IPS DF 6.9 (cell line): ENCODE measurements at places on chromosomes 1 and 21.

DNA sequence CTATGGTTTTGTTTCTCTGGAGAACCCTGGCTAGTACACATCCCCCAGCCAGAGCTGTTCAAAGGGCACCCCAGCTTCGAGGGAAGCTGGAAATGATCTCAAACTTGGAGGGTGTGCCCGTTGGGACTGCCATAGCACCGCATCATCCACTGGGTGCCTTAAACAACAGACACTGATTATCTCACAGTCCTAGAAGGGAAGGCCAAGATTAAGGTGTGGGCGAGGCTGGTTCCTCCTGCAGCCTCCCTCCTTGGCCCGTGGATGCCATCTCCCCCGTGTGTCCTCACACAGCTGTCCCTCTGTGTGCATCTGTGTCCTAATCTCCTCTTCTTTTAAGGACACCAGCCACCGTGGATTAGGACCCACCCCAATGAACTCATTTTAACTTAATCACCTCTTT is 4.2 kb upstream of the IBA57 start:
- no peak for DNase-seq

DNA sequence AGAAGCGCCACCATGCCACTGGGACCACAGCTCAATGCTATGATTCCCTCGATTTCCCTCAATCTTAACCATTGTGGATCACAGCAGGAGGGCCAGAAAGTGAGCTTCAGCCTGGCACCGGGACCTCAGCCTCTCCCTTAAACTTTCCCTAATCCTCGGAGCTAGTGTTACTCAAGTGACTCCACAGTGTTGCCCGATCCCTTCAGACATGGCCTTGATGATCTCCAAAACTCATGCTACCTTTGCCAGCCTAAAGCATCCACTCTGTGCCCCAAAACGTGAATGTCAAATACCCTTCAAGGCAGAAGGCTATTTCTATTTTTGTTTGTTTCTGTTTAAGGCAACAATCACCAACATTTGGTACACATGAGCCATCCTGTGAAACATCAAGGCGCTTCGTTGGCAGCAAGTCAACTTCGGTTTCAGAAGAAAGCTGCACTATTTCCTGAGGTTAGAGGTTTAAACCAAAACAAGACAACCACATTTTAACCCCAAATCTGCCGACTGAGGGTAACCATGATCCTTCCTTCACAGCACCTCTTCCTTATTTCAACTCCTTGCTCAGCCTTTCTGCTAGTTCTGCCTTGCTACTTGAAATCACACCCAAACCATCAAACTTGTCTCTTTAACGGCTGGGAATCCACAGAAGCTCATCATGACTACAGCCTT is 94.4 kb upstream of the KRTAP19-8 start:
- no peak for DNase-seq

- no peak for DNase-seq
Observed at GRCh38 chr1:180948641-180949615, 36.2 kb downstream of the KIAA1614 start.

- DNase-seq, result no peak
Observed at GRCh38 chr1:199918196-199918769, 109.2 kb upstream of the NR5A2 start.

DNA sequence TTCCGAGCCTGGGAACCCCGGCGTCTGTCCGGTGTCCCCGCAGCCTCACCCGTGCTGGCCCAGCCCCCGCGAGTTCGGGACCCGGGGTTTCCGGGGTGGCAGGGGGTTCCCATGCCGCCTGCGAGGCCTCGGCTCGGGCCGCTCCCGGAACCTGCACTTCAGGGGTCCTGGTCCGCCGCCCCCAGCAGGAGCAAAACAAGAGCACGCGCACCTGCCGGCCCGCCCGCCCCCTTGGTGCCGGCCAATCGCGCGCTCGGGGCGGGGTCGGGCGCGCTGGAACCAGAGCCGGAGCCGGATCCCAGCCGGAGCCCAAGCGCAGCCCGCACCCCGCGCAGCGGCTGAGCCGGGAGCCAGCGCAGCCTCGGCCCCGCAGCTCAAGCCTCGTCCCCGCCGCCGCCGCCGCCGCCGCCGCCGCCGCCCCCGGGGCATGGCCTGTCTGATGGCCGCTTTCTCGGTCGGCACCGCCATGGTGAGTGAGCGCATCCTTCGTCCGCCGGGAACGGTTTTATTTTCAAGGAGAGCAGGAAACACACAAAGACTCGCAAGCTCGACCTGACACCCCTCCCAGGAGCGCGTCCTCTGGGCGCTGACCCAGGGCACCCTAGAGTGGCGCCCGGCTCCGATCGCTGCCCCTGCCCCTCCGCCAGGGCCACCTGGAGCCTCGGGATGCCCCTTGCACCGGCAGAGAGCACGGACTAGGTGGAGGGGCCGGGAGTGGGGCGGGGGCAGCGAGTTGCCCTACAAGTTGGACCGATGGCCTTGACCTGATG is at the start of gene ABCG1:
Gene ABCG1 (plus strand): TSS at position 305 of the 770 bp plus-strand sequence. CDS start 123 bp downstream, at position 428.
- DNase-seq, result no peak

GRCh38 chr1:226821719-226822085 is 48.7 kb upstream of the PSEN2 start:
- DNase-seq, result no peak

- DNase-seq, result no peak
Observed at GRCh38 chr1:234578735-234579134, 31.2 kb downstream of the IRF2BP2 start.
